ENCODE measurements at places on chromosomes 11 and 22.

DNA sequence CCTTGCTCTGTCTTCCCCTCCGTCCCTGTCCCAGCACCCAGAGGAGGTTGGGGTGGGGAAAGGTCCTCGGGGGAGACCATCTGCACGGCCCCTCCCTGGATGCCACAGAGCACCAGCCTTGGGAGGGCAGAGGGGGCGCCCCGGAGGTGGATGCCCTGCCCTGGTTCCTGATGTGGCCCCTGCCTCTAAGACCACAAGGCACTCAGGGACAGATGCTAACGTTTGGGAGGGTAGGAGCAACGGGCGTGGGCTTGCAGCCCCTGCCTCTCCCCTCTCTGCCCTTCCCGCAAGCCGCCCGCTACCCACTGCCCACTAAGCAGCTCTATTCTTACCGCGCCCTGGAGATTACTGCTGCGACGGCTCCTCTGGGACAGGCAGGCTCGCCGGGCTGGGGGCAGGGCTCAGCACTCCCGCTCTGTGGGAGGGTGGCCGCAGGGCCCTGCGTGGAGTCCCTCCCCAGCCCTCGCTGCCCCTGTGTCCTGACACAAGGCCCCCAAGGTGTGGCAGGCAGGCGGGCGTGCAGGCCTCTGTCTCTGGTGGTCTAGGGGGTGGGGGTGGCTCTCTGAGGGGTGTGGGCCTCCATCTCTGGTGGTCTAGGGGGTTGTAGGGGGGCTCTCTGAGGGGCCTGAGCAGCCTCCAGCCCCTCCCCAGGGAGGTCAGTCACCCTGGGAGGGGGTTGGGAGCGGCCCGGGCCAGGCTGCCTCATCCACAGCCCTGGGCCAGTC lies 14.9 kb downstream of the BRSK2 start:
- no peak for DNase-seq

- DNase-seq: no peak
Observed at GRCh38 chr11:76724171-76724768, 53.7 kb upstream of the LRRC32 start.

- no peak for DNase-seq
Observed at GRCh38 chr11:21137803-21138202, 468.4 kb downstream of the NELL1 start.

DNA sequence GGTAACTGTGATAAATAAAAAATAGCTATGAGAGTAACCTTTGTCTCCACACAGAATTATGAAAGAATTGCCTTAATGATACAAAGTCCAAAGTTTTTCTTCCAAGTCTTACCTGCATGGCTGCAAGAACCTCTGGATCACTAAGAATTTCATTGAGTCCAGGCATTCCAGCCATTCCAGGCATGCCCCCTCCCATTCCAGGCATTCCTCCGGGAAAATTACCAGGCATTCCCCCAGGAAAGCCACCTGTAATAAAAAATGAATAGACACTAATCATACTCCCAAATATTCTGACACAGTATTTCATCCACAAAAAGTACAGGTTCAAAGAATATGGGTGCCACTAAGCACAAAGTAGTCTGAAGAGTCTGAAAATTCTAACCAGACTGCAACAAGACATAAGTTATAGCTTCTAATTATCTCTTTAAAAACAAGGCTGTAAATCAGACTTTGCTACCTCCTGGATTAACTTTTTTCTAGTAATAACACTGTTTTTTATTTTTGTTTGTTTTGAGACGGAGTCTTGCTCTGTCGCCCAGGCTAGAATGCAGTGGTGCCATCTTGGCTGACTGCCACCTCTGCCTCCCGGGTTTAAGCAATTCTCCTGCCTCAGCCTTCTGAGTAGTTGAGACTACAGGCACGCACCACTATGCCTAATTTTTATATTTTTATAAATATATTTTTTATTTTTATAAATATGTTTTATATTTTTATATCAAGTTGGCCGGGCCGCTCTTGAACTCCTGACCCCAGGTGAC lies 8.0 kb upstream of the SLC25A17 start:
- no peak for DNase-seq

GRCh38 chr22:38317995-38318715 lies 922 bp upstream of the CSNK1E start:
- DNase-seq: peak; percentile 28

DNA sequence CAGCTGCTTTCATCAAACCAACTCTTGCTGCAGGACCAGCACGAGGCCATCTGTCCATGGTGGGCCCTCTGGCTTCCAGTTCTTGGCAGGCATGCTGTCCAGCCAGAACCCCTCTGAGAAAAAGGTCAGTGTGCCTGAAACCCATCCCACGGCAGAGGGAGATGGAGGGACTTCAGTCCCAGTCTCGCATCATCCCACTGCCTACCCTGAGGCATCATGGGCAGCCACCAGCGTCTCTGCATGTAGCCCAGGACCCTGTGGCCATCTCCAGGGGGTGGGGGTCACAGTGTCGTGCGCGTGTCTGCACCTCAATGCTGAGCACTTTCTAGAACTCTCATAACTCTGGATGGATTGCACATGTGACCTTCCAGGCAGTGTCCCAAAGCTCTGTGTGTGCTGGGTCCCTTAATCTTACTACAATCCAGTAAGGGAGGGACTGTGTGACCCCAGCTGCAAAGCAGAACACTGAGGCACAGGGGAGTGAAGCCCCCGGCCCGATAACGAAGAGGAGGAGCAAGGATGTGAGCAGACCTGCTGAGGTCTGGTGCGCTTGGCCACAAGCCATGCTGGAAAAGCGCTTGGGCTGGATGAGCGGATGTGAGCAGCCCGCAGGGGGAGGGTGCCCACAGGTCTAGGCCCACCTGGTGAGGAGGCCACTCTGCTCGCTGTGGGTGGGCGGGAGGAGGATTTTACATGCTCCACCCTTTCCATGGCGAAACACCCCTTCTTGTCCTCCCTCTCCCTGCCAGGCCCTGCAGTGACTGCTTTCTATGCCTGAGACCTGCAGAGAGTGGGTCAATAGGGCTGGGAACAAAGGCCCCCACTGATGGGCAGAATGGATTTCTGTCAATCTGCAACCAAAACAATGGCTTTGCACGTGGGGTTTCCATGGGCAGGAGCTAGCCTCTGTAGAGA lies 1401.0 kb downstream of the BRD1 start:
- DNase-seq: no peak

DNA sequence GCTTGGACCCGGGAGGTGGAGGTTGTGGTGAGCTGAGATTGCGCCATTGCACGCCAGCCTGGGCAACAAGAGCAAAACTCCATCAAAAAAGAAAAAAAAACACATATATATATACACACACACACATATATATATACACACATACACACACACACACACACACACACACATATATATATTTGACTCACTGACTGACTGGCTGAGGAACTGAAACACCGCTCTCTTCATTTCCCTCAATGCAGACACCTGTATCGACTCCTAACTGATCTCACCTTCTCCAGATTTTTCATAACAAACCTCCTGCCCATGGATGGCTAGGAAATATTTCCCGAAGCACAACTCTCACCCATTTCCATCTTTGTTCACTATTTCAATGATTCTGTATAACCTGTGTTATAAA lies 140.7 kb upstream of the ANO3 start:
- DNase-seq: no peak

- DNase-seq: no peak
Observed at GRCh38 chr11:73637012-73637411, 9.4 kb upstream of the PLEKHB1 start.

GRCh38 chr11:73141309-73142127 lies 600 bp downstream of the FCHSD2 start:
- DNase-seq: peak; percentile 69

DNA sequence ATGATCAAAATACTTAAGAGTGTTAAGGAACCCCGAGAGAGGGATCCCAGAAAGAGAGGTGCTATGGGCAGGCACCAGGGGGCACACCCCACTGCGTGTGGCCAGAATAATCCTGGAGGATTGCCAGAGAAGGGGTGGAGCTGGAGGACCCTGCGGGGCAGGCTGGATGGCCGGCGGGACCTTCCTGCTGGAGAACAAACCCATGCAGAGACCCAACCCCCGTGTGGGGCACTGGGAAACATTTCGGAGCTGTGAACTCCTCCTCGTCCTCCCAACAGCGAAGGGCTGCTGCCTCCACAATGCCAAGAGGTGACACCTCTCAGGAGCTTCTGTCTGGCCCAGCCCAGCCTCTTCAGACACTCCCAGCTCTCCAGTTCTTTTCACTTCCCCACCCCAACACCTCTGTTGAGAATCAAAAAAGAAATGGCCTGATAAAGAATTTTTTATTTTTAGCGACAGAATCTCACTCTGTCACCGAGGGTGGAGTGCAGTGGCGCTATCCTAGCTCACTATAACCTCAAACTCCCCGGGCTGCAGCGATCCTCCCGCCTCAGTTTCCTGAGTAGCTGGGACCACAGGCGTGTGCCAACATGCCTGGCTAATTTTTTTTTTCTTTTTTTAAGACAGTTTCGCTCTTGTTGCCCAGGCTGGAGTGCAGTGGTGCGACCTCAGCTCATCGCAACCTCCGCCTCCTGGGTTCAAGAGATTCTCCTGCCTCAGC lies 25.6 kb downstream of the RHOD start:
- DNase-seq: peak; percentile 2

- no peak for DNase-seq
Observed at GRCh38 chr22:41487037-41487935, 18.4 kb downstream of the ACO2 start.

DNA sequence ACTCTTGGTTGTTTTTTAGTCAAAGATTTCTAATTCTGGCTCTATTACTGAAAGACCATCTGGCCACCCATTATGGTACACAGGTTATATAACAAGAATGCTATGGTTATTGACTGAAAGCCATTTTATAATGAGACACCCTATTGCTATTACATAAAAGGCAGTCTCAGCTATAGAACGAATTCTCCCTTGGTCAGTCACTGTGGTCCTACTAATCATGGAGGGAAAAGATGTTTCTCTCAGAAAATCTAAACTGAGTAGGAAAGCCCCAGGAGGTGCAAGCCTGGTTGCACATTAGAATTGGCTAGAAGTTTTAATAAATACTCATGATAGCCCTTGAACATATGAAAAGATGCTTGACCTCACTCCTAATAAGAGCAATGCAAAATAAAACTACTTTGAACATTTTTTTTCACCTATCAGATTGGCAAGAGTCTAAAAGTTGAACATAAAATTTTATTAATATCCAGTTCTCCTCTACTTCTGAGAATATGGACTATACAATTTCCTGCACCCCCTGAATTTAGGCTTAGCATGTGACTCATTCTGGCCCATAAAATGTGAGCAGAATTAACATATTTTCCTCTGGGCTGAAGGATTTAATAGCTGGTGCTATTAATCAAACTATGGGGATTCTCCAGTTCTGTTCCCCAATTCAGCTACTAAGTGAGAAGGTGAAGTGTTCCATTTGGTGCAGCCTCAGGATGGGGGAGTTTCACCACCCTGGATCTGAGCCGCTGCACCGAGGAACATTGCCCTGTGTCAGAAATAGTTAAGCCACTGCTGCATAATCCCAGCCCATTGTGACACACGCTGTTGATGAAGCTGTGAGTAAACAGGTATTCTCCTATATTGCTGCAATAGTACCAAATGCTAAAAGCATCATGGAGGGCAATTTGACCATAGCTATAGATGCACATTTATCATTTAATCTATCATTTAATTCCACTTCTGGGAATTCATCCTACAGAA lies 11.5 kb upstream of the CRKL start:
- DNase-seq: no peak

GRCh38 chr11:134644476-134645456 lies 232.7 kb upstream of the B3GAT1 start:
- no peak for DNase-seq

DNA sequence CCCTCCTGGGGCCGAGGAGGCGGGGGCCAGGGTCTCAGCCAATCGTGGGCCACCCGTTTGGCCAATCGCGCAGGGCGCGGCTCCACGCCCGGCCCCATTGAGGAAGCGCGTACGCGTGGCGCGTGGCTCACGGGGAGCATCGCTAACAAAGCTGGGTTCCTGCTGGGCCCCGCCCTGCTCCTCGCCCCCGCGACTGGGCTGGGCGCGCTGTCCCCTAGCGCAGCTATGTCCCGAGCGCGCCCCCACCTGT lies 614 bp upstream of the ASCL2 start:
- DNase-seq: peak; percentile 63

GRCh38 chr22:31062566-31063230 lies 18.4 kb upstream of the SMTN start:
- no peak for DNase-seq

DNA sequence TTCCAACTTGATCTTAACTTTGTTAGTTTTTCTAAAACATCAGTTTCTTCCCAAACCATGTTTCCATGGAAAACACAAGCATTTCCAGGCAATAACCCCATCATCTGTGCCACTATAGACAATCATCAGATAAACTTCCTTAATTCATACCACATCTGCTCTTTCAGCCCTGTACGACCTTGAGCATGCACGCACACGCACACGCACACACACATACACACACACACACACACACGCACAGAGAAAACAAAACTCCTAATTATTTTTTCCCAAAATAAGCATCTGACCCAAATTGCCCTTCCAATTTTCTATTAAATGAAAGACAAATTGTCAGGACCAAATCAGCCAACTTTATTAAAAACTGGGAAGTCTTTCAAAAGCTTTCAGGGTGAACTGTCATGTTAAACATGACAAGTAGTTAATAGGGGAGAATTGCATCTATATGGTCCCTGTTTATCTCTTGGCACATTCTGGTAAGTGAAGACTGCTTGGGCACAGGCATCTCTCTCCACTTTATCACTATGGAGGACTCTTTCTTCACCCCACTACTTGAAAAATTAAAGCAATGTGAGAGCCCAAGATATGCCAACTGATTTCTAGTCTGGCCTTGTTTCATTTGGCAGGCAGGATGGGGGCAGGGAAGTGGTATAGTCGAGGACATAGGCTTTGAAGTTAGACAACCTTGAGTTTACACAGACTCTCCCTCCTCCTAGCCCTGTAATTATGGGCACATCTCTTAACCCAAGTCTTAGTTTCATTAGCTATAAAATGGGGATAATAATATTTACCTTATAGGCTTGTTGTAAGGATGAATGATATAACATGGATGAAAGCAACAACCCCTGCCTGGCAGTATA lies 15.1 kb downstream of the ADM start:
- no peak for DNase-seq

DNA sequence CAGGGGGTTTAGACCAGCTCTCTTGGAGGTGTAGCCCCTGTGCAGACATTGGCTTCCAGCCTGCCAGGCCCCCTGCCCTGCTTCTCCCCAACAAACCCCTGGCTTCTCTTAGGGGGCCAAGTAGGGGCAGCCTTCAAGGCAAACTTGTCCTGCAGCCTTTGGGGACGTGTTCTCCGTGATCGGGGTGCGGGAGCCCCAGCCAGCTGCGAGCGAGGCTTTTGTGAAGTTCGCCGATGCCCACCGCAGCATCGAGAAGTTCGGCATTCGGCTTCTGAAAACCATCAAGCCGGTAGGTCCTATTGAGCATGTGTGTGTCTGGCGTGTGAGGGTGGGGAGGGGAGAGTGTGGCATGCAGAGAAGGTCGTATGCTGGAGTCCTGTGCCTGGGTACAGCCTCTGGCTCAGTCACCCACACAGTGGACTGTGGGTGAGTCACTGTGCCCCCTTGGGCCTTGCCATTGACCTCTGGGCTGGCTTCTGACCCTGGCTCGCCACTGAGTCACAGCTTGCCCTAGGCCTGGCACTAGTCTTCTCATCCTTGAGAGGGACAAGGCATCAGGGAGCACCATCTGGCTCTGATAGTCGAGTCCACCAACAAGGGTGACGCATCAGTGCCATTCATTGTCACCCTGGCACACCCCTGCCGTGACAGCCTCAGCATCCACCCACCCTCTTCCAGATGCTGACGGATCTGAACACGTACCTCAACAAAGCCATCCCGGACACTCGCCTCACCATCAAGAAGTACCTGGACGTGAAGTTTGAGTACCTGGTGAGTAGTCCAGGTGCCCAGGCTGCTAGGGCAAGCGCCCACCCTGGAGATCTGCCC lies 11.4 kb downstream of the SLC16A8 start:
- no peak for DNase-seq

GRCh38 chr22:28025866-28026575 lies 107.0 kb upstream of the PITPNB start:
- DNase-seq: peak; percentile 4

GRCh38 chr22:31802575-31802974 lies 48.8 kb downstream of the DEPDC5 start:
- DNase-seq: no peak

Measured in CD4-positive, alpha-beta T cell treated with Interleukin-4 for 1 hour (primary cell).